CMK (cell line): ENCODE measurements at places on chromosomes 3 and 15.

DNA sequence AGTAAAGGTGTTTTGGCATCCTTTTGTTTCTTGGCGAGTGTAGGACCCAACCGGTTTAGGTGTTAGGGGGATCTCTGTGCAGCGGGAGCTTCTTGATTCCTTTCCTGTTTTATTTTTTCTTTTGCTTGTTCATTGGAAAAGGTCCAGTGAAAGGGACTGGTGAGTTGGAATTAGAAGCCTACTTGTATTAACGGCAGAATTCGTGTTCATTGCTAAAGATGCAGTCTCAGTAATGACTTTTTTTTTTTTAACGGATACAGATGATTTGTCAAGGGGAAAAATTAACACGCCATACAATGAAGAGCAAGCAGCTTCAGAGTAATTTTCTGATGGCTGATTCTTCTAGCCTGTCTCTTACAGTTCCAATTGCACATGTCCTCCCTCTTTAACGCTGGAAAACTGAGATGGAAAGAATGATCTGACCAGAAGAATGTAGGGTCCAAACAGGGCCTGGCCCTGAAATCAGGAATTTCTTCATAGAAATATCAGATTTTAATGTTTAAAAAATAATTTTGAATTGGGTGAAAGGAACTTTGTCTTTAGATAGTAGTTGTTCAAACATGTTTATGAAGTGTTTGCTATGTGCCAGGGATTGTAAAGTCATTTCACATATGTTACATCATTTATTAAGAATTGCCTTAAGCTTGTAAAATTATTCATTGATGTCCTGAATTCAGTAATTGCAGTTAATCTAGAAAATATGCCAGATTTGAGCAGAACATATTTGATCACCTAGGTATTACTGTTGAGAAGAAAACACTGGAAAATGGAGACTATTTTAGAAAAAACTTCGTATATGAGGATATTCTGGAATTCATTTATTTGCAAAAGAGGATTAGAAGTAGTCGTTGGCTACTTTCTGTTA is 1.4 kb downstream of the MAPK6 start:
- DNase-seq: no peak

DNA sequence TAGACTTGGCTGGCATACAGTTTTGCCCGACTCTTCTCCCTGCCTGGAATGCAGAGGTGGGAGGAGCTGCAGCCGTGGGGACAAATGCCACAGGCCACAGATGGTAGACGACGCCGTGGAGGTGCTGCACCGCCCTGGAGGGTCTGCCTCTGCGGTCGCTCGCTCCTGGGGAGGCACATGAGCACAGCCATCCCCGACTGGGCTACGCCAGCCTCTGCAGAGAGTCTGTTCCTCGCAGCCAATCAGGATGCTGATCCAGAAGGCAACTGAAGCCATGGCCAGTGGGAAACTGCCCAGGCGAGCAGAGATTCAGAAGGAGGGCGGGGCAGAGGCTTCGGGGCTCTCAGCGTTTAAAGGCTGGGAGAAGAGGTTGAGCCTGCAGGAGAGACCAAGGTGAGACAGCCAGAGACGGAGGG is 11.9 kb upstream of the LRRC15 start:
- no peak for DNase-seq

- no peak for DNase-seq
Observed at GRCh38 chr3:167739190-167739810, 3.8 kb downstream of the SERPINI1 start.

- DNase-seq: no peak
Observed at GRCh38 chr15:39266890-39267289, 314.0 kb upstream of the THBS1 start.

DNA sequence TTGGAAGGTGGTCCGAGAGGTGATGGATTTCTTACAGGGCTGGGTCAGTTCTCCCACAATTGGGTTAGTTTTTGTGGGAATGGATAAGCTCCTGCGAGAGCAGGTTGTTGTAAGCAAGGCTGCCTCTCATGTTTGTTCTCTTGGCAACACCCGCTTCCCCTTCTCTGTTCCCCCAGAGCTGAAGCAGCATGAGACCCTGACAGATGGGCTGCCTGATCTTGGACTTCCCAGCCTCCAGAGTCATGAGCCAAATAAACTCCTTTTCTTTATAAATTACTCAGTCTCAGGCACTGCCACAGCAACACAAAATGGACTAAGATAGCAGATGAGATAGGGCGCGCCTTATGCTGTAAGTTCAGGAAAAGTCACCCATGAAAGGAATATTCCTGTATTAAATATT is 38.7 kb downstream of the NIPA2 start:
- no peak for DNase-seq

GRCh38 chr3:32153414-32154204 is 47.2 kb downstream of the GPD1L start:
- no peak for DNase-seq

DNA sequence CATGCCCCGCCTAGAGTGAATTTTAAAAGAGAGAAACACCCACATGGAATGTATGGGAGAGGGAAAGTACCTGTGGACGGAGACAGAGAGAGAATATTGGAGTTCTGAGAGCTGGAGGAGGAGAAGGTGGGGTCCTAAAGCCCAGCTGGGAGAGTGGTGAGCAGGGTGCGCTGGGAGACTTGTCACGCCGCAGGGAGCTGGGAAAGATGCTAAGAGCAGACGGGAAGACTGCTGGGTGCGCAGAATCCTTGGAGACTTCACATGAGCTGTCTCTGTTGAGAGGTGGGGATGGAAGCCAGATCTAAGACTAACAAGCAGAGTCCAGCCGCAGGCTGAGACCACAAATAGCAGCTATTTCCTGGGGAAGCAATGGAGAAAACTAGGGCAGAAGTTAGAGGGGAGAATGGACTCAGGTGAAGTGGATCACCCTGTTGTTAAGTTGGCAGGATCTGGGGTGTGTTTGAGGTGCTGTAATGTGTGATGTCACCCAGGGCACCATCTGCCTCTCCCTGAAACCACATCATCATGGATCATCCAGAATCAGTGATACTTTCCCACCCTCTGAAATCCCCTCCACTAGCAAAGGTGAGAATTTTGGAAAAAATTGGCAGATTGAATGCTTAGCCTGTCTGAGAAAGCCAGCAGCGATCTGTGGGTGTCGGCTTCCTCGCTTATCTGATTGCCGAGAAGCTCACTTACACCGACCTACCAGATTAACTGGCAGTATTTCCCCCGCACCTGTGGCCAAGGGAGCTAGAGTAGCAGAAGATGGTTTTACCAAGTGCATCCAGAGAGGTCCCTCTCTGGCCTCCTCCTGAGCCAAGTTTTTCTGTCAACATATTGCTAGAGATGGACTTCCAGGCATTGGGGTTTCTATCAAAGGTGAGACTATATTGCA is 174.8 kb upstream of the BHLHE40 start:
- no peak for DNase-seq

GRCh38 chr3:192482809-192483208 is 244.5 kb downstream of the FGF12 start:
- no peak for DNase-seq

DNA sequence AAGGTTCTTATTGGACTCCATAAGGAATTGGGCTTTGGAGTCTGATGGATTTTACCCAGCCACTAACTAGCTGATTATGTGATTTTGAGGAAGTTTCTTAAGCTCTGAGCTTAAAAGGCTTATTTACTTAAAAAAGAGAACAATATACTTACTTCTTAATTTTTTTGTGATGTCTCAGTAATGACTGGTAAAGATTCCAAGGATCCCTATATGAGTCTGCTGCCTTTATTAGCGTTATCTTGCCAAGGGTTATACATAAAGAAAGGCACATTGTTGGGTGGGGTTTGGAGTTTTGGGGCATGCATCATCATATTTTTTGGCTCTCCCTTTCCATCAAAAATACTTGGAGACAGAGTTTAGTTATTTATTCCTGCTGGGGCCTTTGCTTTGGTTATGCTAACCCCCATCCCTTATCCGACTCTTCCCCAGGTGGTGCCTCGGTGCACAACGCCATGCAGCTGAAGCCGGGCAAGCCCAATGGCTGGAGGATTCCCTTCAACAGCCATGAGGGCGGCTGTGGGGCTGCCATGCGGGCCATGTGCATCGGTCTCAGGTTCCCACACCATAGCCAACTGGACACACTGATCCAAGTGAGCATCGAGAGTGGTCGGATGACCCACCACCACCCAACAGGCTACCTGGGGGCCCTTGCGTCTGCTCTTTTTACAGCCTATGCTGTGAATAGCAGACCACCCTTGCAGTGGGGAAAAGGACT is 6.7 kb downstream of the ADPRH start:
- DNase-seq: no peak

DNA sequence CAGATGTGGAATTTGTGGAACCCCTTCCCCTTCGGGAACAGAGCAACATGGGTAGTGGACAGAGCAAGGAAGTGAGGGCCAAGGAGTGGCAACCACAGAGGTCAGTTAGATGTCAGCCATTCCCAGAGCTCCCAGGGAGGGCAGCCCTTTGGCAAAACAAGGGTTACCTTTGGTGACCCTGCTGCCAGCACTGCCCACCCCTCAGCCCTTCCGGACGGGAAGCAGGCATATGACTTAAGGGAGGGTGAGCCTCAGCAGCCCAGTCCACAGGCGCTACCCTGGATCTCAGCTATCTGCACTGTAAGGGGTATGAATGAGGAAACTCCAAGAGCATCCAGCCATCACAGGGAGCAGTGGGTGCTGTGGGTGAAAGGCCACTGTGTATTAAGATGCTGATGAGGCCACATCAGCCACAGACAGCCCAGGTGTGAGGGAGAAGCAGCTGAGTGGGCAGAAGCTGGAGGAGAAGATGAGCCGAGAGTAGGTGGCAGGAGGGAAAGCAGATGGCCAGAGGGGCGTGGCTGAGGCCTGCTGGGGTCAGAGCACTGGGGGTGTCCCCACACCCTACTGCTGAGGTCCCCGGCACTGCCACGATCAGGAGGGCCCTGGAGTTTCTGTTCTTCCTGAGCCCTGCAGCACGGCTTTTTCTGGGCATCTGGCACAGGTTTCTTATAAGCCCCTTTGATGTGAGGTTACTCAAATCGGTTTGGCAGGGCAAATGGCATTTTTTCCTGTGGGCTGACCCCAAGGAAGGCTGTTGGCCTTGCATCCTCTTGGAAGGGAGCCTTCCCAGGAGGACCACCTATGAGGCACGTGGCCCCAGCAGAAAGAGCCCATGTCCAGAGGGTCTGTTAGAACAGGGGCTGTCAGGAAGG is 6.2 kb downstream of the PLA2G4D start:
- no peak for DNase-seq

GRCh38 chr3:63353383-63353782 is 75.3 kb downstream of the SYNPR start:
- DNase-seq: no peak

DNA sequence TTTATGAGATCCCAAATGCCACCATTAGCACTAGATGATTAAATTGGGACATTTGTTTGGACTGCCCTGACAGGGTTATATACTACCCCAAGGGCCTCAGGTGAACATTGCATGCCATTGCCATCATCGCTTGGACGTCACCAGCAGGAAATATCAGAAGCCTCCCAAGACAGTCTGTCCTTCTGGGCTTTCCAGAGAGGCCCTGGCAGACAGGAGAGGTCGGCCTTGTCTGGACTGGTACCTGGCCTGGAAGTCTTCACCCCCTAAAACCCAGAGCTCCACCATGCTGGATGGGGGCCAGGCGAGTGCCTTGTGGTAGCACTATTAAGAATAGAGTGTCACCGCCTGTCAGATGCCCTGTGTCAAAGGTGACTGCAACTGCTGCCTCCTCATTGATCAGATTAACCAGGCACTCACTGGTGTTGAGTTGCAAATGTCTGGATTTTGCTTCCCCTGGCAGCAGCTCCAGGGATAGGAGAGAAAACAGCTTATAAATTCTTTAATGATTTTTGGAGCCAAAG is 324.1 kb upstream of the RASGRP1 start:
- no peak for DNase-seq

DNA sequence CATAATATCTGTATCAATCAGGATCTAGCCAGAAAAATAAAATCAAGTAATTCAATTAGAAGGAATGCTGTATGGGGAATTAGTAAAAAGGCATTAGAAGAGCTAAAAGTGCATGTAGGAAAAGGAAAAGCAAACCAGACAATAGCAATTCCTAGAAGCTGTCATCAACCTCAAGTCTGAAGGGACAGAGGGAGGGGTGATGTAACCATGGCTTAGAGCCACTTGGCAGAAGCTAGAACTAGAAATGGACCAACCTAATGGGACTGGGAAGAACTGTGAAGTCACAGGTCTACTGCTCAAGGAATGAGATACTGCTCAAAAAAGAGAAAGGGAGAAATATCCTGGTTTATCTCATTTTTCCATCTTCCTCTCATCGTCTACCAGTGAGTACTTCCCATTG is 590.7 kb upstream of the SGO1 start:
- no peak for DNase-seq

GRCh38 chr3:184796551-184796950 is 15.4 kb upstream of the VPS8 start:
- no peak for DNase-seq

- DNase-seq: no peak
Observed at GRCh38 chr3:177711637-177712036, 514.4 kb upstream of the TBL1XR1 start.

- no peak for DNase-seq
Observed at GRCh38 chr15:69546182-69546581, 93.6 kb downstream of the RPLP1 start.

GRCh38 chr3:43017593-43018195 is 38.6 kb downstream of the GASK1A start:
- no peak for DNase-seq

DNA sequence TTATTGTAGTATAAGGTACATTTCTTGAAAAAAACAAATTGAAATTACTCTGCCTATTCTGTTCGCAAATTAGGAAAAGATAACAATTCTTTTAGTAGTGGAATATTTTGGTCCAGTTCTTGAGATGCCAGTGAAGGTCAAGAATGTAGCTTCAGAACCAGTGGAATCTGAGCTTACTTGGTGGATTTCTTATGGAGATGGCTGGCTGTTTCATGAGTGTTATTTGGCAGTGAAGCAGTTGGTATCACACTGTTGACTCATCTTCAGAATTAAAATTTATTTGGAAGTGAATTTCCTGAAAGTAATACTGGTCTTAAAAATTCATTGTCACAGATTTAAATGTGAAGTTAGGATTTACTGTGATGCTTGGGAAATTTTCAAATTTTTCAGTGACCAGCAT is 19.1 kb downstream of the RNF13 start:
- DNase-seq: no peak

GRCh38 chr3:145089337-145089736 is 1071.6 kb downstream of the PLOD2 start:
- DNase-seq: no peak

DNA sequence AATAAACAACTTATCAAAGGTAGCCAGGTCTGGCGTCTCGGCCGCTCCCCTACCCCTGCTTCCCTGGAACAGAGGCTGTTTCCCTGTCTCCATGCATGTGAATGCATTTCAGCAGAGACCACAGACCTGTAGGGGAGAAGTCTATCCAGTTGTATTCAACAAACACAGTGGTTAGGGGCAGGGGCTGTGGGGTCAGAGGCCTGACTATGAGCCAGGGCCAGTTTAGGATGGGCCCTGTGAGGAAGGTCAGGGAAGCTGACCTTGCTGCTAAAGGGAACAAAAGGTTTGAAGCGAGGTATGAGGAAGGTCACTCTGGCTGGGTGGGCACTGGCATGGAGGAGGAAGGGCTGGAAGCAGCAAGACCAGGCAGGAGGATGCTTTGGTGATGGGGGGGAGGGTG is 184.6 kb downstream of the XXYLT1 start:
- no peak for DNase-seq

DNA sequence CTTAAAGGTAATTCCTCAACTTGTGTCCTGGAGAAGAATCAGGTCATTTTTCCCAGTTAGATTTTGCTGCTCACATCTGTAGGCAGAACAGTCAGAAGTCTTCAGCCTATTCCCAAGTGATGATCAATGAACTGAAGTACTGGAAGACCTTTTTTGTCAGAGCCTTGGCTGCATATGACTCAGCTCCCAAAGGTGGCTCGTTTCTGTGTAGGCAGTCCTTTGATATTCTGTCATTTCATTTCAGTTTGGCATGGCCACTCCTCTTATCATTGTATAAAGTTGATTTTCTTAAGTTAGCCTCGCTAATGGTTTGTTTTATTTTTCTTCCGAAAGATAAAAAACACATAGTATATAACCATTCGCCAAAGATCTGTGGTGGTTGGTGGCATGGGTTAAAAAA is 90.7 kb downstream of the KLHL25 start:
- DNase-seq: no peak
